ENCODE measurements at places on chromosomes 12 and 14.

DNA sequence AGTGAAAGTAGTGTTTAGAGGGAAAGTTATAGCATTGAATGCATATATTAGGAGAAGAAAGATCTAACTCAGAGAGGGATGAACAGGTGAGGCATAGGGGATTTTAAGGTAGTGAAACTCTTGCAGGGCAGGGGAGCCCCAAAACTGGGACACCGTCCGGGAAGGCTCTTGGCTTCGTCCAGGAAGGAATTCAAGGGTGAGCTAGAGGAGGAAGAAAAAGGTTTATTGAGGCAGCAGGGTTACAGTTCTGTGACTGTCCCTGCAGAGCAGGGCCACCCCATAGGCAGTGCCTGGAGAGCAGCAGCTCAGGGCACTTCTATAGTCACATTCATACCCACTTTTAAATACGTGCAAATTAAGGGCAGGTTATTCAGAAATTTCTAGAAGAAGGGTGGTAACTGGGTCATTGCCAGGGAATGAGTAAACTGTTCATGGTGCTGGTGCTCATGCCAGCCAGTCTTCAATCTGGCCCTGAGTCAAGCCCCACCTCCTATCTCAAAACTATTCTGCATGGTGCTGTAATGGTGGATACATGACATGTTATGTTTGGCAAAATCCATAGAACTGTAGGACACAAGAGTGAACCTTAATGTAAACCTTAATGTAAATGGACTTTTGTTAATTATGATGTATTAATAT lies 1.2 kb upstream of the OAS1 start:
- no peak for DNase-seq

GRCh38 chr14:77579780-77580179 lies 36.7 kb downstream of the SPTLC2 start:
- no peak for DNase-seq

DNA sequence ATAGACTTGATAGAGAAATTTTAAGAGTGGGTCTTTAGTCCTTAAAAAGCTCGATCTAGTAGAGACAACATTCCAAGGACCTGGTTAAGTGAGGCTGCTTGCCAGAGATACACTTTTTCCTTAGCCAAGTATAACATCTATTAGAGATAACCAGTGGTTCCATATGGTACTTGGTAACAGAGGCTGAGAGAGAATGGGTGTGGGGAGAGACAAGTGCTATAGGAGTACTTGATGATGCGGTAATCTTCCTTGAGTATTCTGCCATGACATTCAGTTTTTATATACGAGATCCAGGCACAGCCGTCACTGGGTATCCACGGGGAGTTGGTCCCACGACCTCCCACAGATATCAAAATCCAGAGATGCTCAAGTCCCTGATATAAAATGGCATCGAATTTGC lies 77.4 kb upstream of the REP15 start:
- no peak for DNase-seq

- DNase-seq: no peak
Observed at GRCh38 chr14:106681161-106681560, 1154.8 kb downstream of the TMEM121 start.

DNA sequence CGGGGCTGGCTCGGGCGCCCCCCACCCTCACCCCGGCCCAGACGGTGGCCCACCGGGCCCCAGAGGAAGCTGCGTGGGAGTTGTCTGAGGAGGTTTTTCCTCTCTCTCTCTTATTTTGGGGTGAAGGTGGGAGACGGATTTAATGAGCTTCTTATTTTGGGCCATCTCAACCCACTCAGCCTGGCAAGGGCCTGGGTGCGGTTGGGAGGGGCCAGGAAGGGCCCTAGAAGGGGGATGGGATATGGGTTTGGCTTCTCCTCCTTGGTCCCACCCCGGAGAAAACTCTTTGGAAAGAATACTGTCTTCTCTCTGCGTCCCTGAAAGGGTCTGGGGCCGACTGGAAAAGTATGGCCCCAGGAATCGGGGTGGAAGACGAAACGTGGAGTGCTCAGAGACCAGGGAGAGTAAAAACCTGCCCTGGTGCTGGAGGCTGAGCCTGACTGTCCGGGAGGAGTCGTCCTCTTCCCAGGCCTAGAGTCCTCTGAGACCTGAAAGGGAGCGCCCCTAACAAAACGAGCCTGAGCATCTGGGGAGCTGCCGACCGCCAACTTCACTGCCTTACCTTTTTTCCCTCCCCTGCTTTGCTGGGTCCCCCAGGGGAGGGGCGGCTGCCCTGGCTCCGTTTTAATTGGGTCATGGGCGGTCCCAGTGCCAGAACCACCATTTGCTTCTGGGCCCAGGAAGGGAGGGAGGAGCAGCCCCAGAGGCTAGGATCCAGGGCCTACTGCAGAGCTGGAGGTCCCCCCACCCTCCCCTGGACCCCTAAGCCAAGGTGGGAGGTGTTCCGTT lies 1.6 kb downstream of the MMP14 start:
- no peak for DNase-seq

GRCh38 chr12:132367071-132367851 lies 37.9 kb upstream of the GALNT9 start:
- DNase-seq: no peak

GRCh38 chr12:109680264-109681005 lies 33.2 kb upstream of the FAM222A start:
- DNase-seq: no peak

DNA sequence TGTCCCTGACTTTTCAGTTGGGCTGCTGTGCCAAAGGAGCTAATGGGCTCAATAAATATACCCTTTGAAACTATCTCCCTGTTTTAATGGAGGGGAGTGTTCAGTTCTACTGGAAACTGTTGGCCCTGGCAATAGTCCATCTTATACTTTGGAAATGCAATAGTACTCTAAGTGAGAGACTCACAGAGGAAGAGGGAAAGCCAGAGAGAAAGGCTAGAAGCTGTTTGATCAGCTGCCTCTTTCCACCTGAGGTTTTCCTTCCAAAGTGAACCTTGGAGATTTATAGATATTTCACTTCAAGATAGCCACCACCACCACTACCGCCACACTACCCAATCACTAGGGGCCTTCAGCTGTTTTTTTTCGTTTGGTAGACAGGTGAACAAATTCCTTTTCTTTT lies 93.6 kb upstream of the CCDC91 start:
- no peak for DNase-seq

DNA sequence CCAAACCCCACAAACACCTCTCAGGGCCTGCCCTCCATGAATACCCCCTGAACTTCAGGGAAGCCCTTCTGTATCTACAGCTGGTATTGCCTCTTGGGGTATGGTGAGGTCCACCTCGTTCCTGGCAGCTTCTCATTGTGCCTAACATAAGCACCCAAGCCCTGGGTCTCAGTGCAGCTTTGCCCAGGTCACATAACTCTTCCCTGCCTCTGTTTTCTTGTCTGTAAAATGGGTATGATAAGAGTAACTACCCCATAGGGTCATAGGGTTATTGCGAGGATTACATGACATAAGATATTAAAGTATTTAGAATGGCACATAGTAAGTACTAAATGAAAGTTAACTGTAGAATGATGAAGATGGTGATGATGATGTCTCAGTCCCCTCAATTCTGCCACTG lies 190.0 kb upstream of the PWP1 start:
- no peak for DNase-seq

GRCh38 chr12:68861890-68862289 lies 53.9 kb downstream of the MDM2 start:
- DNase-seq: no peak

- no peak for DNase-seq
Observed at GRCh38 chr12:52860102-52860823, 11.5 kb upstream of the KRT78 start.

DNA sequence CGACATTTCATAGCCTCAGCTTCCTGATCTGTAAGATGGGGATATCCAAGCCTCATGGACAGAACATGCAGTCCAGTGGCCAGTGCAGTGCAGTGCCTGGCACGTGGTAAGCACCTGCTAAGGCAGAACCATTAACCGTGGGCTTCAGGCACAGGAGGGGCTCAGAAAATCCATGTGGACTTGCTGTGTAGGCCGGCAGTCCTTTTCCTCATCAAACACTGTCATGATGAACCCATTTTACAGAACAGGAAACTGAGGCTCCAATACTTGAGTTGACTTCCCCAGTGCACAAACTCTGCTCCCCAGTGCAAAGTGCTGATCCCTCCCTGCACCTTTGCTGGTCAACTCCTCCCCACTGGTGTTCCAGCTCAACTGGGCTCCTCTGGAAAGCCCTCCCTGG lies 18.0 kb downstream of the TRPV4 start:
- DNase-seq: no peak

- peak; percentile 54 for DNase-seq
Observed at GRCh38 chr12:79690638-79691510, at the start of gene PAWR. TSS of gene PAWR (minus strand) at chr12:79690964. CDS start at chr12:79690244, 720 bp downstream.

DNA sequence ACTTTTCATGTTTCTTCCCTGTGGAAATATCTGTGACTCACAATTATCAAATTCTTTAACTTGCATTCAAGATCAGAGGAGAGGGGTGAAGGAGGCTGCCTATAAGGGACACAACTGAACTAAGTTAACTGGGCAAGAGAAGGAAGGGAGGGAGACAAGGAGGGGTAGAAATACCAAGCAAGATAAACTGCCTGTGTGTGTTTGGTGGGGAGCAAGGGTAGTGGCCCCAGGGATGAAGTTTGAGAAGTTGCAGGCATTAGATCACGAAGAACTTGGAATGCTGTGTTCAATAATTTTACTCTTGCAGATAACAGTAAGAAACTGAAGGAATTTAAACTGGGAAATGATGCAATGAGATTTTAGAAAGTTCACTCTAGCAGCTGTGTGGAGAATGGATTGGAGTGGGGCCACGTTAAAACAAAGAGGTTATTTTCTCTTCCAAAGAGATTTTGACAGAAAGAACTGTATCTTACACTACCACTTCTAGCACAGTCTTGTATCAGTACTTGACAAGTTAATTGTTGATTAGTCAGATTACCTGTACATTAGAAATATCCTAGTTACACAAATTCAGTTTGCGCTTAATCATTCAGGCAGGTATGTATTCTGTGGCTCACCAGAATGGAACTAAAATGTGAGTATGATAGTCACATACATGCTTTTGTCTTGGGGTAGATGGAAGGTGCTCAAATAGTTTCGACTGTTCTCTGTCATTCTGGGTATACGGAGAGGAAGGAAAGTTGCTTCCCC lies 7.4 kb downstream of the PKP2 start:
- no peak for DNase-seq

DNA sequence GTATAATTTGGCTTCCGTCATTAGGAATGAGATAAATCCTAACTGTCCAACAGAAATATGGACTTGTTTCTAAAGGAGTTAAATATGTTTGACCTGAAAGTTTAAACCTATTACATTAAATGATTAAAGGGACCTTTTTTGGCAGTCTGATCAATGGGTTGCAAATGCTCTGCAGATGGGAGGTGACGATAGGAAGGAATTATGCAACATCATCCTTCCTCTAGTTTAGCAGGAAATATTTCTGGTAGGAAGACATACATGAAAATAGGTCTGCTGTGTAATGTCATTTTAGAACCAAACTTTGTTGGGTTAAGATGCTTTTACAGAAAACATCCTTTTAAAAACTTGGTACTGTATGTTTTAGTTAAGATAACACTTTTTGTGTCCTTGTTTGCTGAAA lies 2.6 kb downstream of the LRRC10 start:
- DNase-seq: no peak

DNA sequence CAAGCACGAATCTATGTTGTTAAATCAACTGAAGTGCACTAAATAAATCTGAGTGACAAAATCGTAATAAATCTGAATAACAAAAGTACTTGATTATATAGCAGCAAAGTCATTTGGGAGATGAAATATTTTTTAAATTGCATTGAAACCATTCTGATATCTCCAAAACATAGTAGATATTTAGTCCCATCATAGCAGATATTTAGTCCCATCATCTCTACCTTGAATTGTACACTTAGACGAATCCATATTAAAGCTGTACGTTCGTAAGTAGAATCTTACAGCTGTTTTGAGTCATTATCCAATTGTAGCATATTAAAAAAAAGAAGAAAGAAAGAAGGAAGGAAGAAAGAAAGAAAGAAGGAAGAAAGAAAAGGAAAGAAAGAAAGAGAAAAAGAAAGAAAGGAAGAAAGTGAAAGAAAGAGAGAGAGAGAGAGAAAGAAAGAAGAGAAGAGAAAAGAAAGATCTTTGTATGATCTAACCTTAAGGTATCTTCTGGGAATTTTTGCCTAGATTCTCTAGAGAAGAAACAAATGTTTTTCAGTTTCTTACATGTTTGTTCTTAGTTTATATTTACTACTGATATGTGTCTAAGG lies 2.6 kb downstream of the DCN start:
- no peak for DNase-seq

GRCh38 chr14:44135972-44136371 lies 371.1 kb downstream of the FSCB start:
- no peak for DNase-seq

DNA sequence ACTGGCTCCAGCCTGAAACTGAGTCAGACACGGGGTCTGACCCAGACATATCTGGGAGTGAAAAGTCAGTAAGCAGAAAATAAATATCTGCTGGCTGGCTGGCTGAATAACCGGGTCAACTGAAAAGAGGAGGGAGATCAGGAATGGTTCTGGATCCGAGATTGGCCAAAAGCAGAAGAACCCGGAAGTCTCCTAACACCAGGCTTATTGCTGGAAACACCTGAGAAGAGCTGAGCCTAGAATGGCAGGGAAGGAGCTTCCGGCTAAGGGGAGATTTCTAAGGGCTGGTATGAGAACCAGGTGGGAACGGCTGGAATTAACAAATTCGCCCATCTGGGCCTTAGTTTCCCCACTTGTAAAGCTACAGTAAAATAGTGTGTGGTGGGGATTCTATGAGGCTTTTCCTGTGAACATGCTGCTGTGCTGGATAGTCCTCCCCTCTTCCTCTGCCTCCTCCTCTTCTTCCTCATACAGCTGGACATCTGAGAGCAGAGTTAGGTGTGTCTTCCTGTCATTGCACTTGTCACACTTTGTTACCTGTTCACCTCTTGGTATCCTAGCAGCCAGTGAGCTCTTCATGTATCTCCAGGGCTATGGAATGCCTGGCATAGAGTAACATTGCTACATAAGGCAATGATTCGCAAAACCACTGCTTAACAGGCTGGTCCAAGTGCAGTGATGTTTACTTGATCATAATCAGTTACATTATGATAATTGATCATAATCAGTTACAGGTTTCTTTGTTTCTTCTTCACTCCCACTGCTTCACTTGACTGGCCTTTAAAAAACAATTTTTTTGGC lies 2.0 kb upstream of the SHMT2 start:
- no peak for DNase-seq

DNA sequence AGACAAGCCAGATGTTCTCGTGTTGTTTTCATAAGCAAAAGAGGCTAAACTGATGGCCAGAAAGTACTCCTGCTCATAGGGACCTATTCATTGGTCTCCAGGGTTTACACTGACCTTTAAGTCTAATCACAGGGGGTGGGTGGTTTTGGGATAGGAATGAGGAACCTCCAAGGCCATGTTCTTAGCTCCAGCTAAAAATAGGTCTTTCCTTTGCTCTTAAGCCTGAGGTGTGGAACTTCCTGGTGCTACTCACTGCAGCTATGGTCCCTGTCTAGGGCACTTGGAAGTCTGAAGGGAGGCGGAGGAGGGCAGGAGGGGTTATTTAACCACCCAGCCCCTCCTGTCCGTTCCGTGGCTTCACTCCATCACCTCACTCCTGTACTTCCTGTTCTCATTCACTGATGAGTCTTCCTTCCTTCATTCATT lies 18.6 kb downstream of the GPRC5A start:
- DNase-seq: no peak

All from brain pericyte (primary cell).